ENCODE measurements at places on chromosomes 11 and 22.

GRCh38 chr11:14240221-14240620 is 118.8 kb downstream of the RRAS2 start:
- no peak for DNase-seq

- no peak for DNase-seq
These were observed 55.2 kb downstream of the SLC1A2 start for GRCh38 chr11:35363854-35364780.

DNA sequence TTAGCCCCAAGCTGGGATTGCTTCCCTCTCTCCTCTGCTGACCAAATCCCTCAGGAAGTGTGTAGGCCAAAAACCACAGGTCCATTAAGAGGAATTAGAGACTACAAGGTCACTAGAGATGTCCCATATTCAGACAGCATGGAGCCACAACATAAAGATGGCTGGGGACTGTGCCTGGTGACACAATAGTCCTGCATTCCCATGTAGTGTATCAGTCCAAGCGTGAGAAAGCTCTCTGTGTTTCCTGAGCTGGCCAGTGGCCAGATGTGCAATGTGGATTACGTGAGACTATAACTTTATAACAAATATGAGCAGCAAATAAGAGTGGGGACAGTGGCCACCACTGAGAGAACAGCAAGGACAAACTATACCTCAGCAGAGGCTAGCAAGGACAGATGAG is 7.6 kb upstream of the MS4A10 start:
- no peak for DNase-seq

GRCh38 chr11:75851203-75851602 is 36.2 kb downstream of the UVRAG start:
- no peak for DNase-seq

GRCh38 chr11:128467610-128468041 is 119.7 kb downstream of the ETS1 start:
- DNase-seq: no peak

- no peak for DNase-seq
These were observed 66.0 kb downstream of the TBC1D22A start for GRCh38 chr22:46828323-46828900.

- no peak for DNase-seq
These were observed 98.7 kb upstream of the OR5AK2 start for GRCh38 chr11:56889986-56890385.

- no peak for DNase-seq
These were observed 612.2 kb downstream of the CNTN5 start for GRCh38 chr11:99632969-99633368.

DNA sequence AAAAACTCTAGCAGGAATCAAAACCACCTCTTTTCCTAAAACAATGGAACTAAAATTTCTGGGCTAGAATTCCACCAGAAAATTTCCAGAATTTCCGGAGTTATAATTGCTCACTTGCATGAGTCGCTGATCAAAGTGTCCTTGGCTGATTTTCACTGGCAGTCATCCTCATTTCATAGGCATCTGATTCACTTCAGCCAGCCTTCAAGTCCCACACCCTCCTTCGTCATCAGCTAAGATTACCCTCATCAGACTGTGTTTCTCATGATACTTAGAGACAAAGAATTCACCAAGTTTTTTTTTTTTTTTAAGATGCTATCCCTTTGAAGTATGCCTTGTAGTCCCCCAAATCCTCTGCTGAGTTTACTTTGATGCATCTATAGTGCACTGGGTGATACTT is 71.5 kb upstream of the RAB38 start:
- DNase-seq: no peak

DNA sequence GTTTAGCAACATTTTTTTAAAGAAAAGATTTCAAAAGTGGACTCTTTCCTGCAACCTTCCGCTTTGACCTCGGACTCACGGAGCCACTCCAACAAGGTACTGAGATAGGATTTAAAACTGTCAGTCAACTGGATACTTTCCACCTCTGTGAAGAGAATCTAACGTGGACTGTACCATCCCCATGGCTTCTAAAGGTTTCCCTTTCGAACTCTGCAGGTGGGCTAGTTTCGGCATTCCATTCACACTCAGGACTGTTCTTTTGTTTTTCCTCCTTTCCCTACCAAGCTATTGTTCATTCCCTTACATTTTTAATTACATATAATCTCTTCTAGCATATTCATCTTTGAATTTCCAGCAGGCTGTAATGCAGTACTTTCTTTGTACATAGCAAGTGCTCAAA is 88.5 kb upstream of the AKIP1 start:
- DNase-seq: no peak

DNA sequence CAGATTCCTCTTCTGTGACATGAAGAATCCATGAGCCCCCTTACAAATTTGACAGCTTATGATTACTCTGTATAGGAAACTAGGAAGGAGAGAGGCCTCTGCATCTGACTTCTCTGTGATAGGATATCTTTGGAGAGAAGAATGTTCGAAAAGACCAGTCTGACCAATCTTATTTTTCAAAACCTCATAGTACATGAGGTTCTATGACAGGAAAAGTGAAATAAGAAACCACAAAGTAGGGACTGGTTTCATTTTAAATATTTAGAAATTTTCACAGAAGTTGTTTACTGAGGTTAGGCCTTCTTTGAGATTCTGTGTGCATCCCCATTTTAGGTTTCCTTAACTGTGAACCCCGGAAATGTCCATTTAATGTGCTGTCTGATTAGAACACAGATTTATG is 2.1 kb upstream of the OR4X1 start:
- no peak for DNase-seq

DNA sequence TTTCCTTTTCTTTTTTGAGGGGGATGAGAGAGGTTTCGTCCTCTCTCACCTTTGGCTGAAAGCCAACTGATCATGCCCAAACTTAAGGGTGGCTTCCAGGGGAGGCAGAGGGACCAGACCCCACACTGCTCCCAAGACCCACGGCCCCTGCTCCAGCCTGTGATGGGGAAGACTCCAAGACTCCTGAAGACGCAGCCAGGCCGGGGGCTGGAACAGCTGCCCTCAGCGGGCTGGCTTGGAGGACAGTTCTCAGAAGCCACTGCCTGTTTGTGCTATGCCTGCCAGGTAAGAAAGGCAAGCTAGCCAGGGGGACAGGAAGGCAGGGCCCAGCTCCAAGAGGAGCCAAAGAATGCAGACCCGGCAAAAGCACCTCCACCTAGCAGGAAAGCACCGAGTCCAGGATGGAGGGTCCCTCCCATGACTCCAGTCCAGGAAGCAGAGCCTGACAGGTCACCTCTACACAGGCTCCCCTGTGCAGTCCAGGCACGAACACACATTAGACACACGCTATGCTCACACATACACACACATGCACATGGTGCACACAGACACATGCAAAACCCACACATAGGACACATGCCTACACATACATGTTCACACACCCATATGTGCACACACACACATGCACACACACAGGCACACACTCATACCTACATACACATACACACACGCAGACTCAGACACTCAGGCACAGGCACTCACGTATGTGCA is 31.3 kb downstream of the GNB1L start:
- DNase-seq: no peak

- no peak for DNase-seq
These were observed 33.3 kb downstream of the RBFOX2 start for GRCh38 chr22:35995348-35995747.

DNA sequence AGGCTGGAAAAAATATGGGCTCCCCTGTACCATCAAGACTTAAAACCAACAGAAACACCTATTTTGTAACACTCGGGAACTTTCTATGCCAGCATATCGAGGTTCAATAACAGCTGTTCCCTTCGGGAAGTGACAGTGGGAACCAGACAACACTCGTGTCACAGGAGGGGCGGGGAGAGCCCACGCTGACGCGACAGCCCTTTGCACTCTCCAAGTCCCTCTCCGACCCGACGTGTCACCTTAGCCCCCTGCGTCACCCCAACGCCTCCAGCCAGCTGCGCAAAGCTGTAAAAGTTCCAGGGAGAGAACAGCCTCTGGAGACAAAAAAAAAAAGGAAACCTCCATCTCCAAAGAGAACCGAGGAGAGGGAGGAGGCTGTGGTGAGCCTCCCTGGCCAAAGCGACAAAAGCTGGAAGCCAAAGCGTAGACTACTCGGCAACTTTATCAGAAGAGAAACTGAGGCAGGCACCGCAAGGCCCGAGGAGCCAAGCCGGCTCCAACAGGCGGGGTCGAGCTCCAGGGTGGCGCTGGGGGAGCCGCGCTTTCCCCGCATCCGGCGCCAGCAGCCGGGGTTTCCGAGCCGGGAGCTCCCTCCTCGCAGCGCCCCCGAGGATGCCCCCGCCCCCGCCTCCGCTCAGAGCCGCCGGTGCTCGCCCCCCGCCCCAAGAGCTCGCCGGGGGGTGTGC is 751 bp downstream of the ARFGAP3 start:
- DNase-seq: peak; percentile 15

DNA sequence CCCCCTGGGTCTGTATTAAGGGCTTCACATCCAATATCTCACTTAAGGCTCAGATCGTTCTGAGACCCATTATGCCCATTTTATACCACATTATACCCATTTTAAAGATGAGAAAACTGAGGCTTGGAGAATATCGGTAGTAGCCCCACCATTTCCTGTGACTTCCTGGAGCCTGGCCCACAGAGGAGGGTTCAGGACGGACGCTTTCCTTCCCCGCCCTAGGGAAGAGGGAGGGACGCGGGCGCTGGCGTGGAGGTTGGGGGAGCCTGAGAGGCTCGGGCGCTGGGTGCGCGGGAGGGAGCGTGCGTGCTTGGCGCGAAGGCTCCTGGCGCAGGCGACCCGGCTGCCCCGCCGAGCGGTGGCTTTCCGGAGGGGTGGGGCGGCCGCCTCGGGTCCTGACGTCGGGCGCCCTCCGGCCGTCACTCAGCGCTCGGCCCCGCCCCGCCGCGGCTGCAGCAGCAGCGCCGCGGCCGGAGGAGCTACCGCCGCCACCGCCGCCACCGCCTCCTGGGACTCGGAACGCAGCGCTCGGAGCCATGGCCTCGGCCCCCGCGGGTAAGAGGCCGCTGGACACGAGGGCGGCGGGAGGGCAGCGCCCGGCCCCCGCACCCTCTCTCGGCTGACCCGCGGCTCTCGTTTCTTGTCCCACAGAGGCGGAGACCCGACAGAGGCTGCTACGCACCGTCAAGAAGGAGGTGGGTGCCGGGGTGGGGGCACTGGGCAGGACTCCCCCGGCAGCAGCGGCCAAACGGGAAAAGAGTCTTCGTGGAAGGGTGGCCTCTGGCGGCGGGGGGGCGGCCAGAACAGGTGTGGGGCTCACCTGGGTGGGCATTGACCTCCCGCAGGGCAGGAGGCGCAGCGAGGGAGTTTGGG is at the start of gene SGSM1:
SGSM1 (plus strand) TSS at position 422 of the 873 bp plus-strand sequence; CDS start at position 537, 115 bp downstream.
- DNase-seq: peak; percentile 53

DNA sequence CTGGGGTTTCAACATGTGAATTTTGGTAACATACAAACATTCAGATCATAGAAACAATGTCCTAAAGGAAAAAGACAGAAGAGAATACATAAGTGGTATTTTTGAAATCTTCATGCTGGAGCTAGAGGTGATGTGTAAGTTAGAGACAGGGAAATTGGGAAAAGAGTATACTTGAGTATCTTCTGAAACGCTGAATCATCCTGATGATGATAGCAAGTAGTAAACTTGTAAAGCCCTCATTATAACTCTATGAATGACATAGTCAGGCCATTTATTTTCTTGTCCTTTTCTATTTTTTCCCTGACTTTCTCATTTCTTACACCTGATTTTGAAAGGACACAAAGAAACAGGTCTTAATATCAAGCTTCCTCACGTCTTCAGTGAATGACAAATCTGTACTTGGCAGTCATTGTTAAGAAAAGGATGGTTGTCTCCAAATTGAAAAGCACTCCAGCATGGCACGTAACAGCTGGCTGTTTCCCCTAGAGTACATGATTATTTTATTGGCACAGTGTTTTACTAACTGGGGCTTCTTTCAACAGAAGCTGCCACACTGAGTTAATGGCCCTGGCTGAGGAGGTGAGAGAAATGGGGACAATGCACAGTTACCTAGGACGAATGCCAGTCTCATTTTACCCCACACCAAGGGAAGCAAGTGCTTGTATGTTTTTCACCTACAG is 140.7 kb upstream of the CTSC start:
- no peak for DNase-seq

All from activated T-helper 1 cell treated with anti-CD3 and anti-CD28 coated beads, Interleukin-2, amount 50 U/mL, for 16 hours (primary cell).